Ammon's horn (tissue), 1 donor: ENCODE measurements at places on chromosomes 5 and 9.

- DNase-seq = no peak
These were observed 73.5 kb upstream of the ANKRD55 start for GRCh38 chr5:56306433-56307150.

DNA sequence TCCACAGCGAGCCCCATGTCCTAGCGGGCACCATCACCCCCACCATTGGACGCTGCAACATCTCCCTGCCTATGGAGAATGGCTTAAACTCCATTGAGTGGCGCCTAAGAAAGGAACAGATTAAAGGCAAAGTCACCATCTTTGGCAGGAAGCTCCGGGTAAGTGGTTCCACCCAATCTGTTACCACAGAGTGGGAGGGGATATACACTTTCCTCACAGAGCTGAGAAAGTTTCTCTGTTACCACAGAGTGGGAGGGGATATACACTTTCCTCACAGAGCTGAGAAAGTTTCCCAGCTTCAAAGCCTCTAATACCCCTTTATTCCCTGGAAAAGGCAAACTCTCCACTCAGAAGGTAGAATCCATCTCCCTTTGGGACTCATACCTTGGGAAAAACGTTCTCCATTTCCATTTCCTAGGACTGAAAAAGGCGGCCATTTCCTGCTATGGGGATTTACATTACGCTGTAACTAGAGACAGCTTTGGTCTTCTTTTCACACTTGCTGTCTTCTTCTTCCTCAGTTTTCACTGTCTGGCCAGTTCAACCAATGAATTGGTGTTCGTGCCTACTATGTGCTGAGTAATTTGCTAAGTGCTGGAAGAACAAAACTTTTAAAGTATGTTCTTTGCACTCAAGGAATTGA is 63.4 kb upstream of the WWC1 start:
- DNase-seq = no peak

GRCh38 chr5:168288349-168289245 is 2.8 kb upstream of the WWC1 start:
- DNase-seq = no peak

DNA sequence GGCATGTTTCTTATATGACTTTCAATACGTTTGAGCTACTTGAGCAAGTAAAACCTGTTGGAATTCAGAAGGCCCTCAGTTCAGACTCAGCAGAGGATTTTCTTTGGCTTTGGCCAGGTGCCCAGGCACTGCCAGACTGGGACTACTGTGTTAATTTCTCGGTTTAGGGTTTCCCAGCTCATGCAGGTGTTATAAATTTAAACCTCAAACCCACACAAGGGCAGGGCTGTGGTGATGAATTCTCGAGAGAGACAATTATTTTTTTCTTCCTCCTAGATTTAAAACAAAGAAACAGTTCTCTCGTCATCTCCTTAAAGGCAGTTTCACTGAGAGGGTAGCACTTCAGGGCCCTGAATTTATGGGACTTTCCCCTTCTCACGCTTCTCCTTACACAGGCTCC is 406.0 kb upstream of the PIK3R1 start:
- no peak for DNase-seq

DNA sequence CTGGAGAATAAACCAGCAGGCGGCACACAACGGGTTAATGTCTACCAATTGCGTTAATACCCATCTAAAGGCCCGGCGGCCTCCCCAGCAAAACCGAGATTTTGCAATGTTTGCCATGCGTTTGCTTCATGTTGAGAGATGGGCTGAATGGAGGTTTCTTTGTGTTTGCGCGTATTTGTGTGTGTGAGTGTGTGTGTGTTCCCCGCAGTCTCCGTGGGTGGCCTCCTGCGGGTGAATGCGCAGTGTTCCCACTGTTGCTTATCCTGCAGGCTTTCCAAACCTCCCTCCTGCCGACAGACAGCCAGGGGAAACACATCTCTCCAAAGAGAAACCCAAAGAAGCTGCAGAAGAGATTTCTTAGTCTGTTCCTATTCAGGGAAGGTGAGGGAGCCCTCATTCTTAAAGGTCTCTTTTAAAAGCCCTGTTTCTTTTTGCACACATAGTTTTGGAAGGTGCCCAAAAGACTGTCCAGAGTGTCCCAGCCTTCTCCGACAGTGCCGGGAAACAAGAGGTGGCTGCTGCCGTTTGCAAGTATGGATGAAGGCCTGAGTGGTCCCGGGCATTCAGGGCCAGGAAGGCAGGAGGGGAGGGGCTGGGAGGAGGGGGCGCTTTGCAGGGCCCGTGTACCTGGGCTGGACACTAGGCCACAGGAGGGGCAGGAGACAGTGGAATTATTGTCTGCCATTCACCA is 103.8 kb upstream of the ERCC6L2 start:
- DNase-seq = peak; percentile 60

GRCh38 chr9:6927838-6928237 is 170.1 kb downstream of the KDM4C start:
- DNase-seq = no peak

DNA sequence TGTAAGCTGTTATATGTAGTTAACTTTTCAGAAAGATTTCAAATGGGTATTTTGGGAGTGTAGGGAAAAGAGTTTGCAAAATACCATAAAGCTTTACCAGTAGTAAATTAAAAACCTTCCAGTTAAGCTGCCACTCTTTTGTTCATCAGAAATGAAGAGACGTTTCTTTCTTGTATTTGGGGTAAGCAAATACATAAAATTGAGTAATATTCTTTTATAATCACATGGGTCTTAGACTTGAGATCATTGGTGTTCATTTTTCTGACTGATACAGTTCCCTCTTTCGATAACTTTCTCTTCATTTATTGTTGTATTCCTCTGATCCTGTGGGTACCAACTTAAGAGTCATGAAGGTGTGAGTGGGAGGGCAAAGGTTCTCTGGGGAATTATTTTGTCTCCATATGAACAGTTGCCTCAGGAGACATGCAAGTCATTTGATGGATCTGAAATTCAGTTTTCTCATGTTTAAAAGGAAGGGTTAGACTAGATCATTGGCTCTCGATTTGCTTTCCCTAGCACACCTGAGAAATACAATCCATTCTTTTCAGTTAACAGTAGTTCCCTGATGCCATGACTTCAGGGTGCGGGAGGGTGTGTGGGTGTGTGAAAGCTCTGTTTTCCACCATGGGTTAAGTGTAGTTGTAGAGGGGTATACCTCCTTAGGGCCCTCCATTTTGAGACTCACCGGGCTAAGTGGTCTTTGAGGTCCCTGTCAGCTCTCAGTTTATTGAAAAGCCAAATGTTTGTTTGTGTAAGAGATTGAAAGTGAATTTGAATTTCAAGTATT is 47.7 kb downstream of the CNTRL start:
- DNase-seq = no peak

- DNase-seq = no peak
These were observed 506 bp downstream of the ADAMTS19 start for GRCh38 chr5:129460672-129460935.

DNA sequence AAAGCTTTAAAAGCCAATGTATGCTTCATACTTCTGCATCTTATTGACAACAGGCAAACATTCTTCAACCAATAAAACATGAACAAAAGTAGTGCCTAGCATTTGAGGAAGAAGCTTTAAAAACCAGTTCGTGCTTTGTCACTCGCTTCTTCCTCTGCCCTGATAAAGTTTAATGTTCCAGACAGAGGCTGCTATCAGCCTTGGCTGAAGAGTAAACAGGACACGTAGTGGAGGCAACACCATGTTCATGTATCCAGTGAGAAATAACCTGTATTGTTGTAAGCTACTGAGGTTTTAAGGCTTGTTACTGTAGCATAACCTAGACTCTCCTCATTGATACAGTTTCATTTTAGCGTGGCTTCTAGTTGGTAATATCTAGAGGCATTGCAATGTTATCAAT is 3.2 kb upstream of the FUBP3 start:
- DNase-seq = no peak

- DNase-seq = peak; percentile 30
These were observed 97.4 kb upstream of the IFNK start for GRCh38 chr9:27426511-27427271.

DNA sequence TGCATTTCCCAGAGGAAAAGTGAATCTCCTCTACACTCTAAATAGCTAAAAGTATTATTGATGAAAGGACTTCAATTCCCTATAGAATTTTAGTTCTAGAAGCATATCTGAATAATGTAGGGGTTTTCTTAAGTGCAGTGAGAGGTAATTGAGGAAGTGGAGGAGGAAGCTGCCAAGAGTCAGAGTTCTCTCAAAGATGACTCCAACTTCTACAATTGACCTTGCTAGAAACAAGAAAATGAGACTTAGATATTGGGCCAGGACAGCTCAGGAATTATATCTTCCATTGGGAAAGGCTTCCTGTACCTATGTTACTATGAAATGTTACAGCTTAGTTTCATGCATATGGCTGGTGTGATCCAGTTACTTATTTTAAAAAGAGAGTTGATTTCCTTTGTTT is 10.4 kb upstream of the F2R start:
- no peak for DNase-seq

DNA sequence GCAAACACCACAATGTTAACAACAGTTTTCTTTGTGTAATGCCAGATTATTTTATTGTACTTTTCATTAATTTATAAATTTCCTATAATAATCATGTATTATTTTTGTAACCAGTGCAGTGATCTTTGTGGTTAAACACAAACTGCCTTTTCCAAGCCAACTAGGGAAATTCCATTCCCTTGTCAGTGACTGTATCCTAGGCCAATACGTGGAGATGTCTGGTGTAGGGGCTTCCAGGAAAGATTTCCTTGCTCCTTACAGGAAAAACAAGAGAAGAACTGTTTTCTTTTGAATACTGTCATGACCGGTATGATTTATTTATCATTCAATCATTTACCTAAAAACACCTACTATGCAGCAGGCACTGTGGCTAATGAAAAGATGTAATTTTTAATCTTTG is 31.4 kb downstream of the FANCC start:
- DNase-seq = no peak

DNA sequence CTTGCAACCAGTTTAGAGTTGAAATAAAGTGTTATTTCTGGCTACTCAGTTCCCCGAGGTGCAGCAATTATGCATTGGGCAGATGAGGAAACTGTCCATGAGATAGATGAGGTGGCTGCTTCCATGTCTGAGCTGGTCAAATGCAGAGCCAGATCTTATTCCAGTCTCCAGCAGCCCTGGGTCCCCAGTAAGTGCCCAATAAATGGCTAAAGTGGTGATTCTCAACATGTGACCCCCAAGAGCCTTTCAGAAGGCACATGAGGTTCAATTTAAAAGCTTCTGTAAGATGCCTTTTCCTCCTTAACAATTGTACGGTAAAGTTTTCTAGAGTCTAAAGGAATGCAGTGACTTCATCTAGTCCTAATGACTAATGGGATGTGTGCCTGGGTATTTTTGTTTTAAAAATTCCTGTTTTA is 17.5 kb downstream of the ATOX1 start:
- DNase-seq = no peak

- peak; percentile 34 for DNase-seq
These were observed 207.1 kb downstream of the GABRG2 start for GRCh38 chr5:162274679-162275078.

GRCh38 chr9:92345582-92345981 is 19.8 kb downstream of the CENPP start:
- DNase-seq = no peak

GRCh38 chr5:79418276-79418675 is 95.7 kb downstream of the HOMER1 start:
- no peak for DNase-seq
